Neuronal stem cell (in vitro differentiated cells): ENCODE measurements at places on chromosomes 11 and 22.

DNA sequence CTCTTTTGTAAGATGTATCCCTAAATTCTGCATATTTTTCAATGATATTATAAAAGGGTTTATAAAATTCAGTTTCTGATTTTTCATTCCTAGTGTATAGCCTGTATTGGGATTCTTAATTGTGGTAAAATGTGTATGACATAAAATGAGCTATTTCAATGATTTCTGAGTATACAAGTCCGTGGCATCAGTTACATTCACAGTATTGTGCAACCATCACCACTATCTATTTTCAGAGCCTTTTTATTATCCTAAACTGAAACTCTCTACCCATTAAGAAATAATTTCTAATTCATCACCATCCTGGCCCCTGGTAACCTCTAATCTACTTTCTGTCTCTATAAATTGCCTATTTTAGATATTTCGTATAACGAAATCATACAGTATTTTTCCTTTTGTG is 39.8 kb downstream of the EIF3F start:
- no peak for DNase-seq

DNA sequence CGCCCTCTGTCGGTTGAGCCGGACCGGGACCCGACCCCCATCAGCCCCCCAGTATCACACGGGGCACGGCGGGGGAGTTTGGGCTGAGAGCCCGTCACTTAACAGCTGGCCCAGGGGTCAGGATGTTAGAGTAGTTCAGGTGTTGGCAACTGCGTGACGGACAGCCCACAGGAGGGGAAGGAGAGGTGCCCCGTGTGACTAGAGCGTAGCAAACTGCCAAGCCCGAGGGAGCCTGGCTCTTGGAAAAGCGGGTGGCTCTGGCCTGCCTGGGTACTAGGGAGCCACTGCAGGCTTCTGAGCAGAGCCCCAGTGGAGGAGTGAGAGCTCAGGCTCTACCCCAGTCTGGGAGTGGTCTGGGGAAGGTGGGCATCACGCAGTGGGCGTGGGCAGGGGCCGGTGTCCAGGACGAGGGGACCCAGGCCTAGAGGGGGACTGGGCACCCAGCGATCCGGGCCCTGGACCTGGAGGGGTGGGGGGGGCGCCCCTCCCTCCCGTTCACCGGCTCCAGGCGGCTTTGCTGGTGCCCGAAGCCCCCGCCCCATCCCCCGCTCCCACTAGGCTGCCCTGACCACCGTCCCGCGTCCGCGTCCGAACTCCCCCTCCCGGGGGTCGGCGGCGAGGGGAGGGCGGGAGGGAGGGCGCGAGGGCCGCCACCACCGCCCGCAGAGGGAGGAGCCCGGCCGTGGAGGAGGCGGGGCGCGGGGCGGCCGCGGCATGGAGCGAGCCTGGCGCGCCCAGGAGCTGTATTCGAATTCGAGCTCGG is 24.4 kb downstream of the SHANK3 start:
- peak; percentile 48 for DNase-seq

- no peak for DNase-seq
These were observed 1.2 kb downstream of the GAS2L1 start for GRCh38 chr22:29307596-29308147.

DNA sequence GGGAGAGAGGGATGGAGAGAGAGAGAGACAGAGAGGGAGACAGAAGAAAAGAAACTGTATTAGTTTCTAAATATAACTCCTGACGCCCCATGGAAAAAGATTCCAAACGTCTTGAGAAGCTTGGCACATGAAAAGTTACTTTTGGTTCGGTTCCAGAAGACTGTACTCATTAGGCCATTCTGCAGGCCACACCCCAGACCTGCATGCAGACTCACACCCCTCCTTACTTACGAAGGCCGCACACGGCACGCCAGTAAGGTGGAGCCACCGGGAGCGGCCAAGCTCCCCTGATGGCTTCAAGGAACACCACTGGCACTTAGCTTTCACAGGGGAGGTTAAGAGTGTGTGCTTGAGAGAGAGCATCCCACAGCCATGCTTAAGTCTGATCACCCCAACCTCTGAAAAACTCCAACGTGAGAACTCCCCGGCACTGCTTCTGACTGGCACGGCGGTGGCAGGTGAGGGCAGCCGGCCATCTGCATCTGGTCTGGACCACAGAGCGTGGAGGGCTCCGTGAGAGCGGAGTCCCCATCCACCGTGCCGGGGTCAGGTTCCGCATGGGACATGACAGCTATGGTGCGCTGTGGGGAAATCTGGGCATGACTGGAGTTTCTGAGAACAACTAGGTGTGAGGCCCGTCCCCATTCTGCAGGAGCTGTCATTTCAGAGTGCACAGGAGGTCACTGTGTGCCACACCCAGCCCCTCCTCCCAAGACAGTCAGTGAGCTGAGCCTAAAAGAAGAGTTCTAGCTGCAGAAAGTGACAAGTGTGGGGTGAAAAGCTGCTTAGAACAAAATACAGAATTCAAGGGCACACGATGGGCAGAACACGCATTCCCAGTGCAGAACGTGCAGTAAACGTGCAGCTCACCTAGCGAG is 62.4 kb downstream of the MYH9 start:
- no peak for DNase-seq

DNA sequence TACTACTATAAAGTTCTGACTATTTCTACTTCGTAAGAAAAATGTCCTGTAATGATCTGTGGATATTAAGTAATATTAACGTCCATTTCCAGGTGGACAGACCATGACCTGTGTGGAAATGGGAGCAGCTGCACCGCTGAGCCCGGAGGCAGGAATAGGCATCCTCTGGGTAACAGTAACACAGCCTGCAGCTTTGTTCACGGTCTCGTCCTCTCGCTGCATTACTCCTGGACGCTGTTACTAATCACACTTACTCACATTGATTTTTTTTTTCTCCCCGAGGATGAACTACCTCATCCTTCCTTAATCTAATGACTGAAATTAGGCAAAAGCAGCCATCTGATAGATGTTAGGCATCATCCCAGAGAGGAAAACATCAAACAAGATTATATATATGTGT is 345.7 kb upstream of the NARS2 start:
- no peak for DNase-seq

- no peak for DNase-seq
These were observed 14.4 kb downstream of the KCNJ5 start for GRCh38 chr11:128905345-128906184.

DNA sequence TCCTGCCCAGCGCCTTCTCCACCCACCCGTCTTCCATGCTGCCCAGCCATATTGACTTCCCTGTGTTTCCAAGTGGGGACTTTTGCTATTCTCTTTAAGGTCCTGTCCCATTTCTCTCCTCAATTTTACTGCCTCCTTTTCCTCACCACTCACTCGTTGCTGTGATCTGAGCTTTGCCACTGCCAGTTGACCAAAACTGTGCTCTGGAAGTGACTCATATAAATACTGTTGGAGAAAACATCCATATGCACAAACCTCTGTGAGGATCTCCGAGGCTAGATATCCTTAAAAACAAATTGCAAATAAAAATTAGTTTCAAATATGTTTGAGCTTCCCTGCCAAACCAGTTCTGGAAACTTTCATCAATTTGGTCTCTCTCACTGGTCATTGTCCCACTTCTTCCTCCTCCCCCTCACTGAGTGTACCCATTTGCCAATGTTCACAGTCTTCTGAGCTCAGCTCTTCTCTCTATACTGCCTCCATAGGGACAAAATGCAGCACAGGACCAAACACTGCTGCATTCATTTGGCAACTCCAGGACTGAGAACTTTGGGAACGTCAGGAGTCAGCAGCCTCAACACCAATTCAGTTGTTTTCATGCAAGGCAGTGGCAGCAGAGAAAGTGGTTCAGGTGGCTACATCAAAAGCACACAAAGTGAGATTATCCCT is 34.0 kb upstream of the MMP13 start:
- no peak for DNase-seq

DNA sequence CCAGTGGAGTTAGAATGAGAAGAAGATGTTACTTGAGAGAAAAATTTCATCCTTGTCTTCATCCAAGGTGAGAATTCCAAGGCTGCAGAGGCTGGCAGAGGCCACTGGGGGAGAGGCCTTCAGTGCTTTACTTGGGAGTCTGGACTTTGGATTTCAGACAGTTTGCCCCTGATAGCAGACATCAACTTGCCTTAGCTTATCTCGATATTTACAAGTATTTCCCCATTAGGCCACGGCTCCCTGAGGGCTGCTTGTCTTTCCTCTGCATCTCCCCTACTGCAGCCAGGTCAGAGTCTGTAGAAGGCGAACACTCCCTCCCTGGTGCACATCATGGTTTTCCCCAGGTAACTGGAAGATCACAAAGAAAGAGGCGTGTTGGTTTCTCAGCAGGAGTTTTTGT is 29.9 kb upstream of the BSX start:
- no peak for DNase-seq

DNA sequence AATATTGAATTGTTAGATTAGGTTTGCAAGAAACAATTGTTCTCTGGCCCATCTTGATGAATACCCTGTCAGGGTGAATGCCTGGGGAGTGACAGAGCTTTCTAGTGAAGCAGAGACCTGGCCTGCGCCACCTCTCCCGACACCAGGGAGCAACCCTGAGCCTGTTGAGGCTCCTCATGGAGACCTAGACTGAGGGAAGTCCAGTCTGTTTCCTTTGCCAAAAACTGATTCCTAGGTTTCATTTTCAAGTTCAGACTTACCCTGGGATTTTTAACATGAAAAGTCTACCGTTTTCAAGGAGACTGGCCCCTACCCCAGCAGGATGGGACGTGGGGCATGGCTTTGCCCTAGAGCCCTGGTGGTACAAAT is 173.7 kb upstream of the SORL1-AS1 start:
- DNase-seq: no peak

DNA sequence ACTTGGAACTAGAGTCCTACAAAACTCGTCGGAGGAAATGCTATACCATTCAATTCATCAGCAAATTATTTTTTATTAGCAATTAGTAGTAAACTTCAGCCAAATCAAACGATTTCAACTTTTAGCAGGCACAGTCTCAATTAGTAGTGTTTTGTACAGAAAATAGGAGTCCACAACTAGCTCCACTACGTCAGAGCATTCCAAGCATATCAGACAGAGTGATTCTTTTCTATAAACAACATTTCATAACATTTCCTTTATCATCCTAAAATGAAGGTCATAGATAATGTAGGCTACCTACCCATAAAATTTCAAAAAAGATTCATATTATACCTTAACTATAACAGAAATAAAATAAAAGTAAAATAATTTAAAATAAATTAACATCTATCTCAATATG is 169.9 kb downstream of the KIF18A start:
- DNase-seq: no peak

GRCh38 chr11:73647459-73648100 is 1.2 kb downstream of the PLEKHB1 start:
- peak; percentile 77 for DNase-seq

GRCh38 chr11:97865424-97866012 is 1155.2 kb upstream of the CNTN5 start:
- no peak for DNase-seq

GRCh38 chr11:112693781-112694180 is 267.4 kb upstream of the NCAM1 start:
- no peak for DNase-seq

GRCh38 chr11:69382131-69383128 is 88.5 kb downstream of the MYEOV start:
- no peak for DNase-seq

DNA sequence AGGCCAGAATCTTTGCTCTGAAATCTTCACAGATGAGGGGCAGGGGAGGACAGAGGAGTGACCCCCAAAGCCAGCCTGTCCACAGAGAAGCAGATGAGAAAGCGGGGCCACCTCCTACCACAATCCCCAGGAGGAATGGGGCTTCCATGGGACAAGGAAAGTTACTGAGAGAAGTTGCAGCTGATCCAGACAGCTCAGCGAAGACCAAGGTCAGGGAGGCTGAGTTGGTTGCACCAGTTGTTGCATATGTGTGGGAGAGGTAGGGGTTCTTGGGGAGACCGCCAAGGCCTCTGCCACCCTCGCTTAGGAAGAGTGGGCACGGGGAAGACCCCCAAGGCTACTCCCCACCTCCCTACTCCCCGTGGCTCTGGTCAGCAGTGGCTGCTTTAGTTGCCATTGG is 81.6 kb upstream of the EIF3D start:
- no peak for DNase-seq

DNA sequence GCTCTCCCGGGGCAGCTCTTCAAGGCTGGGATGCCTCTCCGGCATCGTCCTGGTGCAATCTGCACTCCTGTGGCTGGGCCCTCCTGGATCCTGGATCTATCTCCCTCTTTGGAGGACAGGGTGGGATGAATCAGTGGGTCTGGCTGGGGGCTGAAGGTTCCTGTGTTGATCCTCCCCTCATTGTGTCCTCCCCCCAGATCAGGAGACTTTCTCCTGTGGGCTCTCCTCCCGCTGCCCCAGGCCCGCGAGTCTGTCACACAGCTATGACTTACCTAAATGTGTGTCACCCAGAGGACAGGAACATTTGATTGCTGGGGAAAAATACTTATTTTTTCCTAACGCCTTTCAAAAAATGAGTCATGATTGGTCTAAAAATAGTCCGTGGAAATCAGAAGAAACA is 106.8 kb upstream of the NECTIN1 start:
- DNase-seq: no peak

DNA sequence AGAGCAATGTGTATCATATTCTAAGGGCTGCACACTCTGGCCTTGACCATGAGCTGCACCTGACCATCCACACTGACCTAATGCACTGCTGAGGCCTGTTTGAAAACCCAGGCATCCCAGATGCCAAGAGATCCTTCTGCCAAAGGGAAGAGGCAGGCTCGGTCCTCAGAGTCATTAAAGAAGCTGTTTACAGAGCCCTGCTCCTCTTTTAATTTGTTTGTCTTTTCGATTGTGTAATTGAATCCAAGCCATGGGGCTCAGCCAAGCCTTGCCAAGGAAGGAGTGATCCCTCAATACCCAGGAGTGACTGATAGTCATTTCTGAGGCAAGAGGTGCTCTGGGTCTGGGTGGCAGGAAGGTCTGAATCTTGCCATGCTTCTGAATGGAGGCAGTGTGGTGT is 94.5 kb upstream of the ISX start:
- no peak for DNase-seq

GRCh38 chr11:113162592-113162962 is 151.8 kb upstream of the TTC12 start:
- no peak for DNase-seq
